Inflammatory macrophage treated with lipopolysaccharide for 4 hours (primary cell): ENCODE measurements at places on chromosomes 2 and 18.

GRCh38 chr2:238821391-238821790 lies 26.5 kb upstream of the TWIST2 start:
- DNase-seq = no peak

GRCh38 chr2:242063850-242064249 lies 194.3 kb downstream of the RTP5 start:
- no peak for DNase-seq

DNA sequence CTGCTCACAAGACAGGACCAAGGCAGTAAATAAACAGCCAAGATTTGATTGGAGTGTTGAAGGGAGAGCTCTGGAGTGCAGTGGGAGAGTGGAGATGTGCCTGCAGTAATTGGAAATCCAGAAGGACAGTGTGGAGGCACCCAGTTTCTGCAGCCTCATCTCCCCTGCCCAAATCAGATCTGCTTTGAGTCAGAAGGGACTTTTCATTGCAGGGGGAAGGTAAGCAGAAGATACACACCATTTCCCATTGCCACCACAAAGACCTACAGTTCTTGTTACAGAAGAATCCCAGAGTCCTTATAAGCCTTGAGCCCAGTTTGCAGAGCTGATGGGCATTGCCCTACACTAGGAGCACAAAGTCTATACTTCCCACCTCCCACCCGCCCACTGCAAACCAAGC lies 27.2 kb upstream of the GCFC2 start:
- no peak for DNase-seq

- DNase-seq = peak; percentile 24
Observed at GRCh38 chr2:11305958-11306357, 38.5 kb downstream of the ROCK2 start.

DNA sequence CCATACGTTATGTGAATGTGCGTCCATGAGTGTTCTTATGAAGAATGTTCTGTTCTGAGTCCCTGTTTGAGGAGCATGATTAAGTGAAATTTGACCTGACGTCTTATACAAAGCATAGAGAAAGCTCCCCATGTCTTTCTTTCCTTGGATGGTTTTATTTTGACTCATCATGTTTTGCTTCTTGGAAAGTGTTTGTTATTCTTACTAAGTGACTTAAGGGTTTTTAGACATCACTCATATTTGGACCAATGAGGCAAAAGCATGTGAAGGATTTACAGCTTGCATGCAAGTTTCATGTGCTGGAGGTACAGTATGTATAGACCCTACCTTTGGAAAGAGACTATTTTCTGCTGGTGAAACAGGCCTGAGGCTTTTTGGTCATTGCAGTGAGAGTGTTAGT lies 33.5 kb upstream of the ZEB2 start:
- DNase-seq = no peak

DNA sequence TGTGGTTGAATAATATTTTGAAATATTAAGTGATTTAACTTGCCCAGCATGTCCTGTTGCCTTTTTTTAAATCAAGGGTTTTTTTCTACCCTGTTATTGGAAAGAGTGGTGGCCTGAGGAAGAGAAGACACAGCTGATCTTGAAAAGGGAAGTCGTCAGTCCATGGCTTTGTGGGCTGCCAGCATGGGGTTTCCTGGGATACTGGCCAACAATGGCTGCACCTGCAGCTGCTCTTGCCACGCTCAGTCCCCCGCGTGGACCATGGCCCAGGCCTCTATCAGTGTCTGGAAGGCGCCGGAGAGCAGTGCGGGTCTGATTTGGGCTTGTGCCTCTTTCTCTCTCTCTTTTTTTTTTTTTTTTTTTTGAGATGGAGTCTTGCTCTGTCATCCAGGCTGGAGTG lies 99.3 kb downstream of the ASB1 start:
- DNase-seq = no peak

DNA sequence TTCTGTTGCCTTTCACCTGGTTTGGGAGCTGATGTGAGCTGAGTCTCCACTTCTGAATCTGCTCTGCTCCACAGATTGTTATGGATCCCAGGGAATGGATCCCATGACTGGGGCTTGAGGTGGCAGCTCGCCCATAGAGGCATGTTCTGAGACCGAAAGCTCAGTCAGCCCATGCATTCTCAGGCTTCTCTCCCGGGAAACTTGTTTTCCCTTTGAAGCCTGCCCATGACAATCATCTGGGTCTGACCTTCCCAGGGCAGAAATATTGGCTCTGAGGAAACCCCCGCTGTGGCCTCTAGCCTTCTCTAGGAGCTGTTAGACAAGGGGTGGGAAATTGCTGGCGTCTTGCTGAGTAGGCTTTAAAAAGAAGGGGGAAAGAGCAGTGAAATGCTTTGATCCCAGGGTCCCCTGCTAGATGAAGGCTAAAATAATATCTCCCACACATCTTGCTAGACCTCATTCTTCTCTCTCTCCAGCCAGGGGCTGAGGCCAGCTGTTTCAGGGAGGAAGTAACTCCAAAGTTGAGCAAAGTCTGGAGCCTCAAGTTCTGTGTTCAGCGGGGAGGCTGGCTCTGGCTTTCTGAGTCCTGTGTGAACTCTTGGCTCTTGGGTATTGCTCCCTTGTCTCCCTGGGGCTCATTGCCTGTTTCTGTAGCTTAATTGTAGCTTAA lies 2.0 kb downstream of the VAMP8 start:
- peak; percentile 74 for DNase-seq

GRCh38 chr18:56119681-56120080 lies 518.7 kb downstream of the TXNL1 start:
- peak; percentile 45 for DNase-seq

DNA sequence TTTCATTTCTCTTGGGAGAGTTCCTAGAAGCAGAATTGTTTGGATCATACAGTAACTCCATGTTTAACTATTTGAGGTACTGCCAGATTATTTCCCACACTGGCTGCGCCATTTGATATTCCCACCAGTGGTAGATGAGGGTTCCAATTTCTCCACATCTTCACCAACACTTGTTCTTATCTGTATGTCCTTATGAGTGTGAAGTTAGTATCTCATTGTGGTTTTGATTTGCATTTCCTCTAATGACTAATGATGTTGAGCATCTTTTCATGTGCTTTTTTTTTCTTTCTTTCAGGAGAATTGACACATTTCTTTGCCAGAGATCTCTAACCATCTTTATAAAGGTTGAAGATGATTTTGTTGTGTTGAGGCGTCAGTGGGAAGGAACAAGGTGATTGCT lies 4.1 kb upstream of the MGAT5 start:
- DNase-seq = no peak

- peak; percentile 13 for DNase-seq
Observed at GRCh38 chr18:79905389-79905911, 46.0 kb downstream of the SLC66A2 start.

- DNase-seq = peak; percentile 57
Observed at GRCh38 chr2:135890835-135891234, 14.6 kb upstream of the MCM6 start.

GRCh38 chr2:558302-558642 lies 118.9 kb downstream of the TMEM18 start:
- no peak for DNase-seq

- DNase-seq = peak; percentile 21
Observed at GRCh38 chr2:109335631-109336176, 206.7 kb downstream of the SH3RF3 start.

DNA sequence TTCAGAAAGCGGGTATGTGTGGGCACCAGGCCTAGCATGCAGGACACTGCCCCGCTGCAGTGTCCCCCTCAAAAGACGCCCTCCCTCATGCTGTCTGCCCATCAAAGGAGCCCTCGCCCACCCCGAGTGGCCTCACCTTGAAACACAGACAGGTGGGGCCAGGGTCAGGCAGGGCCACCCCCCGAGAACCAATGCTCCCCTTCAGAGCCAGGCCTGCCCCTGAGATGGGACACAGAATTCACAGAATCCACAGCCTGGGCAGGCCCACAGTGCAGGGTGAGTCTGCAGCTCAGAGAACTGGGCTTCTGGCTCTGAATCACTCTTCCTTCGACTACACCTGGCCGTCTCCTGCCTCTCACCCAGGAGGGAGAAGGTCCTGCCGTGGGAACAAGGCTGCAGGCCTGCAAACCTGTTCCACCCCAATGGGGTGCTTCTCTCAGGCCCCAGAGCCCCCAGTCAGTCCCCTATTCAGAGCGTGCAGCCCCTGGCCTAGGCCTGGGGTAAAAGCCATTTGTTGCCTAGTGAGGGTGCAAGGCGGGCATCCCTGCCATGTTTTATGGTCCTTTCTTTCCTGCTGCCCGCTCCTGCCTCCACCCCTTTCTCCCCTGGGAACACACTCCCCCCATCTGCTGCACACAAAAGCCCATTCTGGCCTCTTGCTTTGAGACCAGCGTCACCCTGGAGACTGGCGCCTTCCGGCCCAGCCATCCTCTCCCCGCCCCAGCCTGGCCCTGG lies 11.3 kb upstream of the ARHGEF4 start:
- no peak for DNase-seq

DNA sequence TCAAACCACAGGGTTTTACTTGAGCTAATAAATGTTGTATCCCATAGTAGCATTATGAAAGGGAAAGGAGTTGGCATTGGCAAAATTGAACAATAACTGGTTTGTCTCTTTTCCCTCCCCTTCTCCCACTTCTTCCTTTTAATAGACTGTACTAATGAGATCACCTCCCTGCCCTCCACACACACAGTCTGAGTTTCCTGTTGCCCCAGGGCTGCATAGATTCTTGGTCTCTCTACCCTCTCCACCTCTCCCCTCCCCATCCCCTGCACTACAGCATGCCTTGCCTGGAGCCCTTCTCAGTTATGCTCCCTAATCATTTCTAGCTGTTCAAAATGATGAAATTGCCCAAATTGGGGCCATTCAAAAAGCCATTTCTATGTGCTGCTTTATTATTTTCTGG lies 37.2 kb upstream of the NEMP2 start:
- peak; percentile 27 for DNase-seq

- DNase-seq = no peak
Observed at GRCh38 chr18:37321582-37322491, 243.8 kb downstream of the CELF4 start.

GRCh38 chr2:157732596-157732995 lies 103.9 kb upstream of the ACVR1C start:
- no peak for DNase-seq

DNA sequence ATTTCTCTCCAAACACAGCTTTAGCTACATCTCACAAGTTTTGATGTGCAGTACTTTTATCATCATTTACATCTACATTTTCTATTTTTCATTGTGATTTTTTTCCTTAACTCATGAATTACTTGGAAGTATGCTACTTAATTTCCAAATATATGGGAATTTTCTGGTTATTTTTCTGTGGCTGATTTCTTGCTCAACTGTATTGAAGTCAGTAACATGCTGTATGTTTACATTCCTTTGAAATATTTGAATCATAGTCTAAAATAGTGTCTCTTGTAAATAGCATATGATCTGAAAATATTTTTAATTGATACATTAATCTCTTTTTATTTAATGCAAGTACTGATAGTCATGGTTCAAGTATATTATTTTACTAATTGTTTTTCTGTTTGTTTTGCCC lies 26.0 kb upstream of the GALNT5 start:
- no peak for DNase-seq

DNA sequence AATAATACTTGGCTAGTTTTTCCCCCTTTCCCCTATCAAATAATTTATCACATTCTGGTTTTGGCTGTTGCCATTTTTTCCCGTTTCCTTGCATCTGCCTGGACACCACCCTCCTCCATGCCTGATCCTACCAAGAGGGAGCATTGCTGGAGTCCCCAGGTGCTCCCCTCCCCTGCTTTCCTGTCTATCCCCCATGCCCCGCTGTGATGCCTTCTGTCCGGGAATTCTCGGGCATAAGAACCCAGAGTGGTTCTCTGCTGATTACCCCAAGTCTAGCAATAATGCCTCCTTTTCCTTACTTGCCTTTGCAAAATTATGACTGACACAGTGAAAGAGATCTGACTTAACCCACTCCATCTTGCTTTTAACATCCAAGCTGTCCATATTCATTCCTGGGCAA lies 248.0 kb upstream of the PXDN start:
- no peak for DNase-seq

DNA sequence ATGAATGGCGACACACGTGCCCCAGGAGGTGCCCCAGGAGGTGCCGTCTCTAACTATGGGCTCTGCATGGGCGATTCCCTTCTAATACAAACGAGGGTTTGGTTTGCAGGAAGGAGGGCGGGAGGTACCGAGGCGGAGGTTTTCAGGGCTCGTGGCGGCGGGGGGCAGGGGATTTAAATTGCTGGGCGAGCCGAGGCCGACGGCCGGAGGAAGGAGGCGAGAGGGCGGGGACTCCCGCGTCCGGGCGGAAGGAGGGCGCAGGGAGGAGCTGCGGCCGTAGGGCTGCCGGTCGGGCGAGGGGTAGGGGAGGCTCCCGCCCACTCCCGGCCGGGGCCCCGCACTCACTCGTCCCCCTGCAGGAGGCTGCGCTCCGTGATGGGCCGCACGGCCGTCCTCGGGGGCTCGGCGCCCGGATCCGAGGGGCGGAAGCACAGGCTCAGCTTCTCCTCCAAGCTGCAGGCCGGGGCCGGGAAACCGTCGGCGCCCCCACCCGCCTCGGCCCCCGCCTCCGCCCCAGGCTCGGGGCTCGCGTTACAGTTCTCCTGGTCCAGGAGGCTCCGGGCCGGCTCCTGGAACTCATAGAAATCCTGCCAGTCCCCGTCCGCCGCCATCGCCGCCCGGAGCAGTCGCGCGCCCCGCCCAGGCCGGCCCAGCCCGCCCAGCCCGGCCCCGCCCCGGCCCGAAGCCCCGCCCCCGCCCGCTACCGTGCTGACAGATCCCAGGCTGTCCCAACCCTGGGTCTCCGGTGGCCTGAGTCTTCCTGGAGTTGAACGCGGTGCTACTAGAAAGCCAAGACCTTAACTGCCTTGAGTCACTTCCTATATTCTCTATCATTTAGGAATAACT lies at the start of gene FEZ2:
Gene FEZ2, minus strand, starts transcription at position 637 of the 846 bp plus-strand sequence. Its CDS starts 26 bp downstream, at position 611.
- peak; percentile 76 for DNase-seq

GRCh38 chr2:73110168-73111072 lies 2.3 kb downstream of the RAB11FIP5 start:
- DNase-seq = no peak

DNA sequence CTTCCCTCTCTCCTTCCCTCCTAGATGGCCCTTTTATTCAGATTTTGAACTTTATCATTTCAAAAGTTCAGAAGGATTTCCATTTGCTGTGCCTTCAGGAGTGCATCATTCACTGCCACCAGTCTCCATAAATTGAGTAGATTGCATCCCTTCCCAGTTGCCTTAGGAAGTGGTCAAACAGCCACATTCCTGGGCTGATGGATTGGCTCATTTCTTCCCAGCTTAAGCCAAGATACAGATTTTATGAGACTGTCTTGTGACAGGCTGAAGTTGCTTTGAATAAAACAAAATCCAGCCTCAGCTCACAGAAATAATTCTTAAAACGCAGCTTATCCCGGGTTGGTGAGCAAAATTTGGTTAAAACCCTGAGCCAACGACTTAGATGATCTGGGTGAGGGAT lies 9.8 kb downstream of the NRP2 start:
- DNase-seq = no peak

DNA sequence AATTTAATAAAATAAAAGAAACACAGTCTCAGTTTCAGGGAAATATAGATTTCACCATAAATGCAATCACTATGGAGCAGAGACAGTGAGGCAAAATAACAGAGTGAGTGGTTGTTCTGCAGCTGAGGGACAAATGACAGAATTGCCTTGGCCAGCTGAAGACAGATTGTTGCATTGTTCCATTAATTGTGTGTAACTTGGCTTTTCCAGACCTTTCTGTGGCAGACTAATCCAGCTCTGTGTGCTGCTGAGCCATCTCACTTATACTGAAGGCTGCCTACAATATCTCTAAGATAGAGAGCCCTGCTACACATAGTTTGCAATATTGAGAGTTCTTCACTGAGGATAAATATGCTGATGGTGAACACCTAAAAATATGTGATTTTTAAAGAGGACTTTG lies 11.5 kb downstream of the LRRTM1 start:
- no peak for DNase-seq

- DNase-seq = no peak
Observed at GRCh38 chr2:871175-871727, 79.4 kb upstream of the SNTG2 start.

- no peak for DNase-seq
Observed at GRCh38 chr18:10029711-10030110, 115.9 kb downstream of the VAPA start.

GRCh38 chr2:20513946-20514345 lies 67.1 kb downstream of the RHOB start:
- no peak for DNase-seq
